ENCODE measurements at places on chromosomes 4 and X.

- DNase-seq, result no peak
Measured at GRCh38 chr4:27278615-27279375, 418.2 kb downstream of the STIM2 start.

- no peak for DNase-seq
Measured at GRCh38 chr4:48639807-48640206, 140.3 kb downstream of the FRYL start.

GRCh38 chr4:67521506-67521905, 23.8 kb downstream of the CENPC start:
- DNase-seq, result no peak

GRCh38 chr4:52983563-52984303, 121.6 kb downstream of the RASL11B start:
- no peak for DNase-seq

- no peak for DNase-seq
Measured at GRCh38 chrX:13697455-13697854, 8.5 kb downstream of the RAB9A start.

GRCh38 chr4:143294710-143295275, 41.9 kb upstream of the GAB1 start:
- DNase-seq, result no peak

DNA sequence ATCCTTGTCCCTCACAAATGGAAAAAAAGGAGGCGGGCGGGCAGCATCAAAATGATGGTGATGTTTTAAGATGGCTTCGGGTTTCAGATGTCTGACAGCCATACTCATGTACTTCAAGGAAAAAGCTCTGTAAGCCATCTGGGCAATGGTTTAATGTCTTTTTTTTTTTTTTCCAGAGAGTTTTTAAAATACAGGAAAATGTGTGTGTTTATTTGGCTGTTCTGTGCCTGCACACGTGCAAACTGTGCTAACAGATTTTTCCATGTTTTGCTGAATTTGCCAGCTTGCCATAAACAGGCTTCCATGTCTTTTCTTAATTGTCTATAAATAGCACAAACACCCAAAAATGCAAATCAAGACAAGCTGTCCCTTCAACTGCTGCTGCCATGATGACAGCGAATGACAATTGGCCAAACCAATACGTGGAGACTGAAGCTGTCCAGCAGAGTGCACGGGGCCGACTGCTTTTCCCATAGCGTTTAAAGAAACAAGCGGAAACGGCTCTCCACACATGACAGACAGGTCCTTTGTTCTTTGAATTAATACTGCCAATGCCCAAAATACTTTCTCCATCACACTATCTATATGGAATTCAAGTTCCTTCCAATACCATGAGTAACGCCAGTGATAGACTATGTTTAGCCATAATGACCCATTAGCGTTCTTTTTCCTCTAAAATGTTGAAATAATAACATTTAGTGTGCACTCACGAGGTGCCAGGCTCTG, 35.7 kb downstream of the AFAP1 start:
- no peak for DNase-seq

- DNase-seq, result no peak
Measured at GRCh38 chr4:84606645-84607044, 23.7 kb downstream of the CDS1 start.

DNA sequence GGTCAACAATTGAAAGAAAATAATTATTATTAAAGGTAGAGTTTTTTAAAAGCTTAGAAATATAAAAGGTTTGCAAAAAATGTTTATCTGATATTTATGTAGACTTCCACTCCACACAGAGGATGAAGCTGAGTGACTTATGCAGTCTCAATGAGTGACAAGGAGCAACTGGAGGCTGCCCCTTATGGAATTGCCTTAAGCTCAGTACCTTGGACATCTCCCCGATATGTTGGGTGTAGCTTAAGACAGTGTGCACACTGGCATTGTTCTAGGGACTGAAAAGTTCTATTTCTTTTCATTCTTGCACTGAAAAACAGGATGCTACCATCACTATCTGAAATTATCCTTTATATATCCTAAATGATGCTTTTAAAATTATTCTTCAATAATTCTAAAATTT, 292.1 kb downstream of the PRDM5 start:
- no peak for DNase-seq

DNA sequence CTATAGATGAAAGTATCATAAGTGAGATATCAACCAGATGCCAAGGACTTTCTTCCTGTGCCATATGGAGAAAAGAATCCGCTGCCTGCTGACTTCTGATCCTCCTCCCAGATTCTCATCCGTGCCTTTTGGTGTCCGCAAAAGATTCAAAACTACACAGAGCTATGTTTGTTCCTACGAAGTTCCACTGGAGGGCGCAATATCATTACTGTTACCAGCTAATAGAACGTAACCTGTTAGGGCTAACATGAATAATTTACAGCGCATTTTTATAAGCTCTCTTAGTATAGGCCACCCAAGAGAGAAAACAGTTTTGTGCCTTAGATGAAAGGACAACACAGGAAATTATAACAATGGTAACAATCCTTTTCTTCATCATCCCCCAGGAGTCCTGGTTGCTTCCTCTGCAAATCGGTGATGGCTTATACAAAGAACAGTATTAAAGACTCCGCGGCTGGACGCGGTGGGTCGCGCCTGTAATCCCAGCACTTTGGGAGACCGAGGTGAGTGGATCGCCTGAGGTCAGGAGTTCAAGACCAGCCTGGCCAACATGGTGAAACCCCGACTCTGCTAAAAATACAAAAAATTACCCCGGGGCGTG, 22.8 kb upstream of the CENPVL3 start:
- no peak for DNase-seq

DNA sequence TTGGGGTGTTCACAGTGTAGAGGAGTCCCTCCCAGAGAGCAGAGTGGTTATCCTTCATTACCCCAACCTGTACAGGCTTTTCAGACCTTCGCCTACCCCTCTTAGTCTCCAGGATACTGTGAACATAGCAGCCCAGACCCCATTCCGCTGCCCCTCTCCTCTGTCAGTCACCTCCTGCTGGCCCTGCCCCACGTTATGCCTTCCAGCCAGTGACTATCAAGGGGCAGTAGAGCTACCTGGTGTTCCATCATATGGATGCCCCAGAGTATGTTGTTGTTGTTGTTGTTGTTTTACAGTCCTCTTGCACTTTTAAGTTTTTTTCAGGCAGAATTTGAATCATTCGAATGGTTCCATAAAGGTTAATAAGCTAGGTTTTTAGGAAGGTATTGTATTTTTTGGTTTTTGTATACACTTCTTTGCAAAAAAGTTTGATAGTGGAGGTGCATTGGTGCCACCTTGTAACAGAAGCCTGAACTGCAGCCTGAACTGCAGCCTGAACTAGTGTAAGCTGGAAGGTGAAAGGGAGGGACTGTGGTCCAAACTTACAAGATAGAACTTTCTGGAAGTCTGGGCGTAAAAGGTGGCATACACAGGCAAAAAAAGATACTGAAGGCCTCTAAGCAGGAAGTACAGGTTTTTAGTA, 101.4 kb upstream of the RAB40AL start:
- DNase-seq, result no peak

- no peak for DNase-seq
Measured at GRCh38 chr4:168771251-168771650, 238.8 kb downstream of the CBR4 start.

GRCh38 chr4:26009502-26009901, 95.5 kb downstream of the SMIM20 start:
- DNase-seq, result no peak

DNA sequence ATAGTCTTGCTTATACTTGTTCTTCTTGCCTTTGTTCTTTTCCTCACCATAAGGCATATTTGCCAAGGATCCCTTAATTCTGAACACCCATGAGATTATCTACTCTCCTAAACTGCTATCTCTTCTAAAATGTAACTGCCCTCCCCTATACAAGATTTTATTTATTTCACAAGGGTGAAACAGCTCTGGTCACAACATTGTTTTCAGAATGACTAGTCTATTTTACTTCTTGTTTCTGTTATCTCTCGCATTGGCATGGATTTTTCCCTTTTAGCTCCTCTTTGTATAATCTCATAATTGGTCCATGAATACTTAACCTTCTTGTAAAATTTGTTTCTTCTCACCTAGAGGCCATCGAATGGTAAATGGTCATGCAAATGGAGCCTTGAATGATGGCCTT, 17.2 kb upstream of the COL25A1 start:
- DNase-seq, result no peak

- no peak for DNase-seq
Measured at GRCh38 chr4:89469930-89470375, 162.4 kb upstream of the GPRIN3 start.

DNA sequence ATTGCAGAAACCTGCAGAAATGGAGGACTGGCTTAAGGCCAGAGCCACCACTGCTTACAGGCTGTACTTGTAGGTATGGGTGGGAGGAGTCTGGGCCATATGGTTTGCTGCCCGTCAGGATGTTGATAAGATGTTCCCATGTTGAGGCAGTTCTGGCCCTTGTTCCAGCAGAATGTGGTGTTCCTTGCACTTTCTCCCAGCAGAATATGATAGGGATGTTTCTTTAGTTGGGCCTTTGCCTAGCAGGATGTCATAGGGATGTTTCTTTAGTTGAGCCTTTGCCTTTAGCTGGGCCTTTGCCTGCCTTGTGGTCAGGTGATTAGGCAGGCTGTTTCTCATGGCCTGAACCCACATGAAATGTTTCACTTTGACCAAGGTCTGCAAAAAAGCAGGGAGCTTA, 139.1 kb upstream of the PAQR3 start:
- no peak for DNase-seq

DNA sequence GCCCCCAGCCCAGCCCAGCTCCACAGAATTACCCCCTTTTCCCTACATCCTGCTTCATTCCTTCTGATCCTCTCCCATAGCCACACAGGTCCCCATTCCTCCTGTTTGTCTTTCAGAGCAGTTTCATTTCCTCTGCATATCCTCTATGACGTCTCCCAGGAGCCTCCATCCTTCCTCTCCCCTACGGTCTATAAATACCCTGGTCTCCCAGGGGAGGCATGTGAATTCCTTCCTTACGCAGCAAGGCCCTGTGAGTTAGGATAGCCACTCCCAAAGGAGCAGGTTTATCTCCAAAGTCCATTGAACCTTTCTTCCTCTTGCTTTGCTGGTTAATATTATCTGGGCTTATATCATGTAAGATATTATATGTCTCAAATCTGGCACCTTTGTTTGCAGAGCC, 8.4 kb upstream of the APLN start:
- DNase-seq, result no peak

Measured in GM12892 (cell line).